ENCODE measurements at places on chromosomes 2 and 18.

- DNase-seq, result no peak
Measured at GRCh38 chr2:137964066-137964858, at the start of gene HNMT. Gene HNMT, plus strand, starts transcription at chr2:137964473. Its CDS starts 19 bp downstream, at chr2:137964492.

DNA sequence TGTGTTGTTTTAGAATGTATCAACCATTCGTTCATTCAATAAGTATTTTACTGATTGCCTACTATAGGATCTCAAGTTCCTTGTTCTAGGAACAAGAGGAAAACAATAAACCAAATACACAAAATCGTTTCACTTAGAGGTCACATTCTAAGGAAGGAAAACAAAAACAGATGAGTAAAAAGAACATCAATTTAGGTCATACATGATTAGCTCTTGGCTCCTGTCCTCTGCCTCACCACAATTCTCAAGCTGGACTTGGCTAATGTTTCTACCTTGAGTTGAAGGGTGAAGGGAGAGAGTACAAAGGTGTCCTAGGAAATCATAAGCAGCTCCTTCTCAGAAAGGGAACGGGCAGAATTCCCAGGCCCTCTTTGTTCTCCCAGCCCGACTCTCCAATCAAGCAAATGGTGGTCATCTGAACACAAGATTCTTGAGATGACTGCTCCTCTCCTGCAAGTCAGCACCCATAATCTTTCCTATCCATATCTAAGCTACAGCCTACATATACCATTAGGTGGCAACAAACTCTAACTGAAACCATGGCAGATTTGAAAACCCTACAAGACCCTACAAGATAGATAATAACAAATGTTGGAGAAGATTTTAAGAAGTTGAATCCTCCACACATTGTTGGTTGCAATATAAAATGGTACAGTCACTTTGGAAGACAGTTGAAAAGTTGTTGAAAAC is 76.0 kb downstream of the CBLN2 start:
- DNase-seq, result no peak

- DNase-seq, result no peak
Measured at GRCh38 chr18:27985832-27986231, 191.1 kb downstream of the CDH2 start.

DNA sequence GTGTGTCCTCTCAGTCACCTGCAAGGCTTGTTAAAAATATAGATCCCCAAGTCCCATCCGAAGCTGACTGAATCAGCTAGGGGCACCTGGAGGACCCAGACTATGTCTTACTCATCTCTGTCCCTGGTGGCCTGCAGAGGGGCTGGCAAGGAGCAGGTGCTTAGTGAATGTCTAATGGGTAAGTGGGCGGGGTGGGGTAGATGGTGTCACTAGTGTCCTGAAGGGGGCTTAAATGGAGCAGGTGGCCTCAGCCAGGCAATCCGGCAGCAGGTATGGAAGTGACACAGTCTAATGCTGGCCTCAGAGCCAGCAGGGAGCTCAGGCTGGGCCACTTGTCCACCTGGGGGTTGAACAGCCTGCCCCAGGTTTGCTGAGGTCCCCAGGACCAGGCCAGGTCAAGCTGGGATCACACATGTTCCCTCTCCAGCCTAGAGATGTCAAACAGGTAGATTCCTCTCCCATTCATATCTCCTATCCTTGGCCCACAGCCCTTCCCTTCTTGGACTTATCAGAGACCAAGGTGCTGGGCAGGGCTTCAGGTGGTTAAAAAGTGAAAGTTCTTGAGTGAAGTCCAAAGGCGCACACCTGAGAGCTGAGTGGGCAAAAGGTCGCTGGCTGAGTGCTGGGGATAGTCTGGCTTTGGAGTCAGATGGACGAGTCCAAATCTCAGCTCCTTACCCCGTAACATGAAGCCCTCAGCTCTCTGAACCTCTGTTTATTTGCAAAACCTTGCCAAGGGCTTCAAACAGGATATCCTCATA is 1.7 kb downstream of the STEAP3 start:
- no peak for DNase-seq

- no peak for DNase-seq
Measured at GRCh38 chr2:236959876-236960275, 125.8 kb upstream of the COPS8 start.

DNA sequence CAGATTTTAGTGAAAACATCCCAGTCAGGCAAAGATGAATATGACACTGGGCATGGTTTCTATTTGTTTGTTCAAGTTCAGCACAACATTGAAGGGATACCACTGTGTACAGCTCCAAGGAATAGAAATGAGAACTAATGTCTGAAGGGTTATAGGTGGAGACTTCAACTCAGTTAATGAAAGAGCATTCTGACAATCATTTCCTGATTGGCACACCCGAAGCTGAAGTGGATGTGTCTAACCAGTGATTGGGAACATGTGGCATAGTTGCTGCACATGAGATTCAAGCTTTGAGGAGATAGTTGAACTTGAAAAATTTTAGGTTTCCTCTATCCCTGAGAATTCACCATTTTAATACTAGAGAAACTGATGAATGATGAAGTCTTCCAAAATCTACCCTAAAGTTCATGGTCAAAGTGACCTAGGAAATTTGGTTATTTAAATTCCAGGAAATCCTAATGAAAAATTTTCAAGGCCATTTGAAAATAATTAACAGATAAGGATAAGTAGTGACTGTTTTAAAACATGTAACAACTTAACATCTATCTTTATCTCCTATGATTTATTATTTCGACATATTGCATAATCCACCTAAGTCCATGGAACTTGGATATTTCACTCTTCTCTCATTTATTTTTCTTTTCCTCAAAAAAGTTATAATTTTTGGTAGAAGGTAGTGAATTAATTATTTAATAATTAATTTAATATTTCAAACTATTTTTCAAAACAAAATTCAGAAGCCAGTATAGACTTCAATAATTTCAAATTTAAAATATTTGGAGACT is 38.0 kb downstream of the SLC9A4 start:
- no peak for DNase-seq

GRCh38 chr2:241550616-241551580 is 7.6 kb upstream of the BOK start:
- DNase-seq, result no peak

- no peak for DNase-seq
Measured at GRCh38 chr2:157790780-157791179, 85.3 kb downstream of the ACVR1 start.

DNA sequence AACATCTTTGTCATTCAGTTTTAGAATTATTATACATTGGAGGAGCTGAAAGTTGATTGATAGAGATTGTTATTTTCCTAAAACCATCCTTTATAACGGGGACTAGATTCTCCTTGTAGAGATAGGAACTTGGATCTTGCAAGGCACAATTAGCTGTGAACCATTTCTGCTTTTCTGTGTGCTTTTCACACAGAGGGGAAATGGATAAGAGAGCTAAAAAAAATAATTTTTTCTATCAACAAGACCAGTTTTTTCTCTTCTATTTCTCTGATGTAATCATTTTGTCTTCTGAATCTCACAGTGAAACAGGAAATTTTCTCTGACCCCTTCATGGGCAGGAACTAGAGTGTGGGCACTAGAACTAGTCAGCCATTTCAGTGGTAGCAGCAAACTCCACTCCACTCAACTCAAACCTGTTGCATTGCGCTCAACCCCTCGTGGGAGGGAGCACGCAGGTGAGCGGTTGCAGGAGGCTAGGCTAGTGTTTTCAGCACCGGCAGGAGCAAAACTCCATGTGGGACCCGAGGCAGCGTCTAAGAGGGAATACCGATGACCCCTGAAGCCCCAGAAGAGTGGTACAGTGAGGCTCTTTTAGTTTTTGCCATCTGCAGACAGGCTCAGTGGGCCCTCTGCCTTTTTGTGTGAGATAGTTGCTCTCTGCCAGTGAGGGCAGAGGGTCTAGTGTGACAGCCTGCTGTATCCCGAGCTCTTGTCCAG is 24.0 kb upstream of the SLC39A10 start:
- no peak for DNase-seq
